ENCODE measurements at places on chromosomes 6 and 20. TPM values are rescaled to one million over a fixed set of nuclear protein-coding genes. Genes with fewer than 3 reads are reported as not detected.

NFATC2 gene
- 4.4 TPM for total RNA-seq

GRCh38 chr6:112202639-112203341 lies 51.6 kb downstream of the LAMA4 start:
- DNase-seq = no peak

- DNase-seq = no peak
Observed at GRCh38 chr20:1822564-1823449, 72.4 kb upstream of the SIRPA start.

- DNase-seq = no peak
Observed at GRCh38 chr20:50221501-50222308, 31.1 kb downstream of the CEBPB start.

CYP21A2 gene
- total RNA-seq = 0.99 TPM

DNA sequence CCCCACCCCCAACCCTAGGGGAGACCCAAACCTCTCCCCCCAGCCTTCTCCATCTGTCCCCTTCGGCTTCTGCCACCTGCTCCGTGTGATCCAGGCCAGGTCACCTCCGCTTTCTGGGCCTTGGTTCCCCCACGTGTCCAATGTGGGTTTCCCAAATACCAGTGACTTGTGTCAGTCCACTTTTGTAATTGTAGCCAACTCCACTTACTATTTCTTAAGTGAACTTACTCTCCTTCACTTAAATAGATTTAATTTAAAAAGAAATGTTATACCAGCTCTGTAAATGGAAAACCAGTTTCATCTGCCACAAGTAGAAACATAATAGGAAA lies 10.0 kb upstream of the FAM110A start:
- DNase-seq = no peak

GRCh38 chr6:3251462-3252314 lies 7.1 kb upstream of the PSMG4 start:
- peak; percentile 79 for DNase-seq

GRCh38 chr6:112563368-112563767 lies 216.2 kb downstream of the RFPL4B start:
- no peak for DNase-seq

DNA sequence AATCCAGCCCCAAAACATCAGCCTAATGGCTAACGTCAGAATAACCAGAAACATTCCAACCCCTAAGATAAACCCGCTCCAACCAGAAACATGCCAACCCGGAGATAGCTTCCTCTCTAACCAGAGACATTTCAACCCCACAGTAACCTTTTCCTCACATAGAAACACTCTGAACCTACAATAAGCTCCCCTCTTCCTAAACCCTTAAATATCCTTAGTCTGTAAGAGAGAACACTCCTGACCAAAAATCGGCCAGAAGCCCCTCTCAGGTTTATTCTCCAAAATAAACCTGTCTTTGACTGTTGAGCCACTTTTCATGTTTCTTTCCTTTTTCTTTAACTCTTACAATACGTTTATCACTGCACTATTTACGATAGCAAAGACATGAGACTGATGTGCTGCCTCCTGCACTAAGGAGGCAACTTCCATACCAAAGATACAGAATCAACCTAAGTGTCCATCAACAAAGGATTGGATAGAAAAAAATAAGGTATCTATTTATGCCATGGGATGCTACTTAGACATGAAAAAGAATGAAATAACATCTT lies 5.0 kb upstream of the GABRR2 start:
- DNase-seq = no peak

DNA sequence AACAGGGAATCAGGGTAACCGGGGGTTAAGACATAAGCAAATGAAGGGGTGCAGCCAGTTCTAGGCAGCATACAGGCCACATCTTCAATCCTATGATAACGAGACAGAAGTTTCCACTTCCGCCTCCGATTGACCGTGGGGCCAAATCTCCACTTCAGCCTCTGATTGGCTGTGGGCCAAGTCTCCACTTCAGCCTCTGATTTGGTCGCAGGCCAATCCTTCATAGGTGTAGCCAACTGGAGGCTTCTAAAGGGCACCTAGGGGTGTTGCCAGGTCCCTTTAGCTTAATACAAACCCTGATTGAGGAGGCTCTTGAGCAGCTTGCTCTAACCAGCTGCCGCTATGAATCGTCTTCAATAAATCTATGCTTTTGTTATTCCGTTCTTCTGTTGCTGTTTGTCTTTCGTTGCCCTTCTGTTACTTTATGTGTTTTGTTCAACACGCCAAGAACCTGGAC lies 2.1 kb upstream of the ERGIC3 start:
- no peak for DNase-seq

DNA sequence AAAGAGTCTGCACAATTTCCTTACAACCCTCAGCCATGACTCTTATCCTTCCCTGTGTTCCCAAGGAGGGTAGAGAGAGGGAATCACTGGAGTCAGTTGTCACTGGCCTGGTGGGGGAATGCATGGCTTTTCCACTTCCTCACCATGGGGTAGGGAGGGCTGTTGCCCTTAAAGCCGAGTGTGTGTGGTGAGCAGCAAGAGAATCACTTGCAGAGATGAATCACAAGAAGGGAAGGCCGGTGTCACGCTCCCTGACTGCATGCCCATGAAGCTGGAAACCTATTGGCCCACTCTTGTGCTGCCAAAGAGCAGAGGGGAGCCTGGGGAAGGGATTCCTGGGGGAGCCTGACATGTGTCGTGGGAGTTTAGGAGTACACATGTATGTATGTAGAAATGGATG lies 18.1 kb upstream of the BMP6 start:
- DNase-seq = no peak

GRCh38 chr20:48287552-48288170 lies 502.4 kb upstream of the SULF2 start:
- no peak for DNase-seq

ZBP1 gene
- not detected for total RNA-seq

DNA sequence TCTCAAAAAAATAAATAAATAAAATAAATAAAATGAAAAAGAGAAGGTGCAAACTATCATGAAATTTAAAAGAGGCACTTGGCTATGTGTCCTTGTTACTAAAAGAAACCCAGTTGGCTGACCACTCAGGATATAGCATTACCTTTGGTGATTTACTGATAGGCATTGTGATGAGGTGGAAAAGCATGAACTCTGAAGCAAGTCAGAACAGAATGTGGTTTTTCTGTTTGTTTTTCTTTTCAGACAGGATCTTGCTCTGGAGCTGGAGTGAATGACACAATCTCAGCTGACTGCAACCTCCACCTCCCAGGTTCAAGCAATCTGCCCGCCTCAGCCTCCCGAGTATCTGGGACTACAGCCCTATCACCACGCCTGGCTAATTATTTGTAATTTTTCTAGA lies 31.9 kb downstream of the ZNF184 start:
- DNase-seq = no peak

- no peak for DNase-seq
Observed at GRCh38 chr6:31970604-31971271, 1.2 kb downstream of the DXO start.

DNA sequence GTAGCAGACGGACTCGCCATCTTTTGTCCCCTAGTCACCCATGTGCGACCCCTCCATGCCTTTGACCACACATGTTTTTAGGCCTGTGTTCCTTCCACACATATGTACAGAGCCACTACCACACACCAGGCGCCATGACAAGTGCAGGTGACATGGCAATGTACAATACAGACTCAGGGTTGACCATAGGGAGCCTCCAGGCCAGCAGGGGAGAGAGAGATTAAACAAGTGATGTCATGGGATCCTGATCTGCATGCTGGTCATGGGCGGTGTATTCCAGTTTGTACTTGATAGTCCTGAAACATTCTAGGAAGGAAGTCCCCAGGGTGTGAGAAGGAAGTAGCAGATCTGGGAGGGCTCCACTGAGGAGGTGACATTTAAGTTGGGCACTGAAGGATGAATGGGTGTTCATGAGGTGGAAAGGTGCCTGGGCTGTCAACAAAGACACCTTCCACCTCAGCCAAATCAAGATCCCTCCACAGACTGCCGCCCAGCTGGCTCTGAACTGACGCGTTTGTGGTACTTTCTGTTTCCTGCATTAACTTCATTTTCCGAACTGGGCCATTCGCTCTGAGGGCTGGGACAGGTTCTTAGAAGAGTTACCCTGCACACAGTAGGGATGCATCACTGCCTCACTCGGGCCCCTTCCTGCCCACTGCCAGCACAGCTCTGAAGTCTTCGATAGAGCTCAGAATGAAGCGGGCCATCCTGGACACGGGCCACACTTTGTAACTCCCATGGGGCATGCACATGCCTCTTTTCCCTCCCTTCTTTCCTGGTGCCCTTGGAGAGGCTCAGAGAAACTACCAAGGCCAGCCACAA lies 94.0 kb downstream of the NOL4L start:
- peak; percentile 19 for DNase-seq

- no peak for DNase-seq
Observed at GRCh38 chr20:59084041-59084850, 41.7 kb upstream of the PRELID3B start.

GRCh38 chr6:35015996-35016395 lies 125.1 kb downstream of the TCP11 start:
- no peak for DNase-seq

CLVS2 gene
- 62.3 TPM for total RNA-seq

Measured in dorsolateral prefrontal cortex (tissue), 122 donors.